Left lung (tissue), 14 donors: ENCODE measurements at places on chromosomes 6 and 20.

DNA sequence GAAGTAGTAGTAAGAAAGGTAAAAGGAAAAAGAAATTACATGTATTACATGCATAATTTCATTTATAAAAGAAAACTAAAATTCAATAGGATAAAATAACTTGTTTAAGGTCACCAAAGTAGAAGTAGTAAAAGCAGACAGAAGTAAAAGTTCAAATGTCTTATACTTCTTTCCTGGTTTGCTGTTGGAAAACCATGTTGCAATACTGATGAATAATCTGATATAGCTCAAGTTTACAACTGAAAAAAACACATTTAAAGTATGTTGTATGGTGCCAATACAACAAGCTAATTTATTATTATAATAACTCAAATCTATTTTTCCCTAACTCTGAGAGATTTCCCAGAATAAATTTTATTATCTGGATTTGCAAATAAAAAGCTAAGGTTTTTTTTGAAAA lies 78.3 kb downstream of the PHIP start:
- DNase-seq = no peak

GRCh38 chr6:39309942-39310531 lies 4.2 kb downstream of the KCNK17 start:
- DNase-seq = peak; percentile 75

GRCh38 chr6:151440930-151441329 lies 11.0 kb downstream of the RMND1 start:
- DNase-seq = peak; percentile 17

- no peak for DNase-seq
These were observed 8.5 kb downstream of the TNFAIP3 start for GRCh38 chr6:137875606-137876005.

- no peak for DNase-seq
These were observed 94.7 kb downstream of the TMEM170B start for GRCh38 chr6:11632231-11632630.

DNA sequence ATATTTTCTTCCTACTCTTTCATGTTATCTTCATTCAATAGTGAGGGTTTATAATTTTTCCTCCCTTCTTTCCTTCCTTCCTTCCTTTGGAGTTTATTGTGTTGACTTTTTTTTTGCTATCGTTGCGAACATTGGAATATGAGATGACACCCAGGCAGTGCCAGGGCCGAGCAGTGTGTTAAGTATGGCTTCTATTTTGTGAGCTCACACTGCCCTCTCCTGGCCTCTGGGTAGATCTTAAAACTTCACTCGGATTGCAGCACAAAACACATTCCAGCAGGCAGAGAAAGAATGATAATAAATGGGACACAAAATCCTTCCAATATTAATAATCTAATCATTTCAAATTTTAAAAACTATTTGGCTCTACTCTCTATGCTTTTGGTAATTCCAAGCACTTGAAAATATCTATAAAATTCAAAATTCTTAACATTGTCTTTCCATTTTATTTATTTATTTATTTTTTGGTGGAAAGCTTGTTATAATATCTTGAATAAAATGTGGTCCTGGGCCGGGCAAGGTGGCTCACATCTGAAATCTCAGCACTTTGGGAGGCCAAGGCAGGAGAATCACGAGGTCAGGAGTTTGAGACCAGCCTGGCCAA lies 147.4 kb upstream of the OLIG3 start:
- no peak for DNase-seq

GRCh38 chr6:1631251-1631650 lies 21.5 kb downstream of the FOXC1 start:
- DNase-seq = no peak

DNA sequence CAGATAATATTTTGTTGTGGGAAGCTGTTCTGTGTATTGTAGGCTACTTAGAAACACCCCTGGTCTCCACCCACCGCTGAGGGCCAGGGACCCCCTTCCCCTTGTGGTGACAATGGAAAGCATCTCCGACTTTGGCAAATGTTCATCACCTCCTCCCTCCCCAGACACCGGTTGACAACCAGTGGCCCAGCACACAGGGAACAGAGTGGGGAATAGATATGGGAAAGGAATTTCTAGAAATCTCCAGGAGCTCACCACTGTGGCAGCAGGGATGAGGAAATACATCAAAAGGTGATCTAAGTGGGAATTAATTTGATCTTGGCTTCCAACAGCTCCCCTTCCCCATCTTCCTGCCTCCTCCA lies 257.3 kb upstream of the FOXQ1 start:
- DNase-seq = no peak

DNA sequence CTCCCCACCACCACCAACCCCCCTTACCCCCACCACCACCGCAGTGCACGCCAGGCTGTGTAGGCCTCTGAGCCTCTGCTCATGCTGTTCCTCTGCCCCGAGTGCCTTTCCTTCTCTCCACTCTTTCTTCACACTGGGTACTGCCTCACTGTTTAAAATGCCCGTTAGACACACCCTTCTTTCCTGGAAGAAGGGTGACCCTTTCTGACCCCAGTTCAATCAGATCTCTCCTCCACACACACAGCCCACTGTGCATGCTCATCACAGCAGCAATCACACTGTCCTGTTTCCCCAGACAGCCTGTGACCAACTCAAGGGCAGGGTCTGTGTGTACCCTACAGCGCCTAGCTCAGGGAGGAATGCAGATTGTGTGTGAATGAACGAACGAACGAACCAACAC lies 10.0 kb downstream of the TMEM74B start:
- DNase-seq = no peak

GRCh38 chr6:4670824-4671409 lies 105.3 kb upstream of the CDYL start:
- no peak for DNase-seq

- no peak for DNase-seq
These were observed 680.2 kb upstream of the MMS22L start for GRCh38 chr6:97963193-97963592.

DNA sequence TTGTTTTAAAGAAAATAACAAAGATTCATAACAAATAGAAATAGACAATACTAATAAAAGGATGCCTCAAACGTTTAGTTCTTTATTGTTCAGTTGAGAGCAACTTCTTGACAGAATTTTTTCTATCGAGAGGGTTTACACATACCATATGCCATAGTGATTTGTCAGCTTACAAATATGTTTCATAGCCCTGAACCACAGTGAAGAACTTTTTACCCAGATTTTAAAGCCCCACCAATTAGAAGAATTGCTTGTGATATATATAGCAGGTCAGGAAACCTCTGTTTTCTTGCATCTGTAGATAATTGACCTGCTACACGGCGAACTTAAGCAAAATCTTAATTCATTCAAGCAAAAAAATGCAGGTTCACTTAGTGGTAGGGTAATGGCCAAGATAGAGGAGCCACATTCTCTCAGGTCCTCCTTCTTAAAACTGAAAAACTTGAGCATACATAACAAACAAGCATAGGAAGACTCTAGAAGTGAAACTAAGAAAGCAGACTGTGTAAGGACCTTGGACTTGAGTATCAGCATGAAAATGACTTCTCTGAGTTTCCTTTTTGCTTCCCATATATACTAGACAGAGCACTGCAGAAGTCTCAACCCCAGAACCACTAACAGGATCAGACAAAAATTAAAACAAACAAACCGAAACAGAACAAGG lies 39.5 kb downstream of the CRISP1 start:
- DNase-seq = no peak

DNA sequence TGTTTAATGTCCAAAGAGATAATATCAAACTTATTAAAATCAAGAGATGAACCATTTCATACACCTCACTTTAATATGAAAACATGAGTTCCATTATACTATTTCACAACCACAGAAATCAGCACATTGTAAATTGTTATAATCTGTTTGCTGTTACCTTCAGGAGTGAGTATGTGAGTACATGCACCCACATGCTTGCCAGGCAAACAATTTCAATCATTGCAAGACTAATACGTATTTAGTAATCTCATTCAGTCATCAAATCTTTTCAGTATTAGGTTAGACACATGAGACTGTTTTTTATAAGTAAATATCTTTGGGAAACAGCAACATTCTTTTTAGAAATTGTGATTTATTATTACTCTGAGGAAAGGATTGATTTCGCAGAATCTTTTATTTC lies 9.3 kb upstream of the EPM2A start:
- no peak for DNase-seq

DNA sequence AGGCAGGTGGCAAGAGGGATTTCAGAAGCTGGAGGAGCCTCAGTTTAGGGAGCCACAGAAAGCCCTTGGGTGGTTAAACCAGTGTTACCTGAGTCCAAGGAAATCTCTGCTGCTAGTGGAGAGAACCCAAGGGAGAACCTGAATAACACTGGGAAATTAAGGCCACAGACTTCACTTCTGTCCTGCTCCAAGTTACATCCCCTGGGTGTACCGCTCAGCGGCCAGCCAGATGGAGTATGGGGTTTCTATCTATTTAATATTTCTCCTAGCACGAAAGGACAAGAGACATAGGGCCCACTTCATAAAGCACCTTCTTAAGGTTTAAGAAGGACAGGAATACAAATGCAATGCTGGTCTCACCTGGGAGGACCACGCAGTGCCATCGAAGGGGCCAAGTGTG lies 5.8 kb upstream of the CNKSR3 start:
- DNase-seq = no peak

- no peak for DNase-seq
These were observed 469.0 kb downstream of the CDC5L start for GRCh38 chr6:44856479-44856878.

DNA sequence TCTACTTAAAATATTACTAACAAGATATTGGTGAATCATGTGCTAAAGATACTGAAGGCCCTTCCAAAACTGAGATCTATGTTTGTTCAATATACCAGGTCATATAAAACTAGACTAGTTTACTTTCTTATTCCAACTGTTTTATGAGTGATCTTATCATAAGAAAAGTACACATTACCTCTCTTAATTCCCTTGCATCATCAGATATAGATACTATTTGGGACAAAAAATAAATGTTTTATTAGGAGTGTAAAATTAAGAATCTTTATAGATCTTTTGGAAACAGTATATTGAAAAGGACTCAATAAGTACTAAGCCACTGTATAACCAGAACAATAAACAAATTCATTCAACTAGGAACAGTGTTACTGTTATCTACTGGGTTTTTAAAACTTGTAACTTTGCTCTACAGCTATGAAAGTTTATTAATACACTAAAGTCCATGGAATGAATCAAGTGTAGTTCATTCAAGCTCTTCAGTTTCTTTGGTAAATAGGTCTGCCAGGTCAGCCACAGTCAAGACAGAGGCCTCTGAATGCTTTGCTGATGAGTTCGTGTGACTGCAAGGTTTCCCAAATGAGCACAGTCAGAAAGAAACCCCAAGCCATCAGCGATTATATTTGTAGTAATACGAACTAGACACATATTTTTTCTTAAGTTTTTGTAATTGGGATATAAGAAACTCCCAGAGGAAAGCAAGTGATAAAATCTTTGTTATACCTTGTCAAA lies 71.8 kb upstream of the FBXO30 start:
- DNase-seq = no peak

GRCh38 chr6:2157441-2158127 lies 87.8 kb downstream of the GMDS start:
- DNase-seq = no peak

DNA sequence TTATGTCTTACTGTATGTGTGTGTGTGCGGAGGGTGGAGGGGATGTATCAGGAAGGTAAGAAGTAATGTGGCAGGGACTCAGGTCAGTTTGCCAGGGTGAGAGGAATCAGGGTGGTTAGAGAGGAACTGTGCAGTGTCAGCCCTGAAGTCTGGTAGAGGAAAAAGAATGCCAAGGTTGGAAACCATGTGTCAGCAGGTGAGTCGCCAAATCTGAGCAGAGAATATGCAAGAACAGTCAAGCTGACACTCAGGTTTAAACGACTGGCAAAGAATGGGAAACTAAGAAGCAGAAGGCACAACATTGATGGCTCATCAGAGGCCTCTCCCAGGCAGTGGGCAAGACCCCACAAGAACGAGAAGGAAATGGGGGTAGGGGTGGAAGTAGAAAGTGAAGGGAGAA lies 107.5 kb upstream of the TBX18 start:
- DNase-seq = no peak

DNA sequence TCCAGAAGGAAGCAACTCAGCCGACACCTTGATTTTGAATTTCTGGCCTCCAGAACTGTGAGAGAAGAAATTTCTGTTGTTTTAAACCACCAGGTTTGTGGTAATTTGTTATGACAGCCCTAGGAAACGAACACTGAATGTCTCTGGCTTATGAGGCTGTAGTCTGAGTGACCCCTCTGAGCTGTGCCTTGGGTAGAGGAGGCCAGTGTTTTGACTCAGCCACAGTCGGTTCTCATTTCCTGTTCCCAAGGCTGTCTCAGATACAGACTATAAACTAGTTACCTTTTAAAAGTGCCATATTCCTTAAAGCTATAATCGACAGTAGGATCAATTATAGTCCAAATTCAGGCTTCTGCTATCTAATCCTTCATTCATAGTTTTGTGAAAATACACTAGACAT lies 391.2 kb upstream of the MAP3K7 start:
- no peak for DNase-seq

DNA sequence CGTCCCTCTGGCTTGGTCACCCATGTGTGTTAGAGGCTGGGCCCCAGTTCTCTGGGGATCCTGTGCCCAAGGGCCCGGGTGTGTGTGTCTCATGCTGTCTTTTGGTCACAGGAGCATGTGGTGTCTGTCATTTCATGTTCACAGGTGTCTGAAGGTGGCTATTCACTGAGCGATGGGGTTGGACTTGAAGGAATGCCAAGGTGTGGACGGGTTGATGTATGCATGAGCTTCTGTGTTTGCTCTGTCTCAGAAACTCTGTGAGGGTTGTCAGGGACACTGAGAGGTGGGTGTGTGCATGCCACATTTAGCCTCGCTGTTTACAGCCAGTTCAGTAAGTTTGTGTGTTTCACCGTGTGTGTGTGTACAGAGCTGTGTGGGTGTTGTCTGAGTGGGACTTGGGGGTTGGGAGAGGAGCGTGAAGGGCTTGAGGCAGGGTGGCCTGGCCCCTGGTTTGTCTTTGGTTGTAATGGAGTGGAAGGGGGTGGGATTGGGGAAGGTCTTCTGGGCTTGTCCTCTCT lies 1.2 kb downstream of the DDR1 start:
- no peak for DNase-seq

- no peak for DNase-seq
These were observed 40.1 kb upstream of the TFAP2C start for GRCh38 chr20:56588996-56589395.

GRCh38 chr6:166653639-166653941 lies 26.5 kb upstream of the RPS6KA2 start:
- DNase-seq = no peak

DNA sequence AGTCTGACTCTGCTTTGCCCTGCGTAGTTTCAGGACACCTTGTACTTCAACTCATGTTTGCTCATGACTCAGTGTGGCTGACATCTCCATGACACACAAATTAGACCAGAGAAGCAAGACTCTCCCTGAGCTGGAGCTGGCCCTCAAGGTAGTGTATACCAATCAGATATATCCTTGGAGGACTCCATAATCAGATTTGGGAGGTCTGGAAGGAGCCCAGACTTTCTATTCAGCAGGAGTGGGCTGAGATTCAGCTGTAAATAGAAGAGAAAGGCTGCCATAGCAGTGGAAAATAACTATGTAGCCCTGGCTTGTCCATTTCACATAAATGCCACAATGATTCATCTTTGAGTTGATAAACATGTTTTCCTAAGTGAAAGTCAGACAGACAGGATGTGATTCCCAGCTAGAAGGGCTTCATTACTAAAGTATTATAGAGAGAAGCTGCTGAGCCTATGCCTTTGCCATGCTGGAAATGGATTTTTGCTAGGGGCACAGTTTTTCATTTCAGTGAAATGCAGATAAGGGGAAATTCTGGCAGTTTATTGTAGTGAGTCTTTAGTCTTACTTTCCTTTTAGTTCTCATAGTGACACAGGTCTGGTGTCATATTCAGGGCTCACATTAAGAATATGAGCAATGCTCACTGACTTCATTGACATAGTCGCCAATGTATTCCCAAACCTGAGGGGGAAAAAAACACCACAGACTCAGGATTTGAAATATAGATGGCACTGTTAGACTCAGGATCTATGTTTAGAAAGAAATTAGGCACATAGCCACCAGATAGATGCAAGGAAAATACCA lies 95.3 kb downstream of the CLVS2 start:
- DNase-seq = no peak
